ENCODE measurements at places on chromosomes 7 and 10.

DNA sequence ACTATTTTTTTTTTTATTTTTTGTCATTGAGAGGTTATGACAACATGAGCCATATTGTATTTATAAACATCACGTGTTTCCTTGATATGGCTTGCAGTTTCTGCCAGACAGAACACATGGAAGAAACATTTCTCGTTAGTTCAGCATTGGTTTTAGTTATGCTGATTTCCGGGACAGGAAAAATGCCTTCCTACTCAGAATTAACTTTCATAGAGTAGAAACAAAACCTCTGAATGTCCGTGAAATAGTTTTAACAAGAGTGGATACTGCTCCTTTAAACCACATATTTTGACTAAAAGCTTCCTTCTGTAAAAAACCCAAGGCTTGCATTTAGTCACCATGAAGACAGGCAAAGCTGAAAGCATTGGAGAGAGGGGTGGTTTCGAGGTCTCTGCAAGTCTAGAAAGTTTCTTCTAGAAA, 240.4 kb downstream of the KIAA1217 start:
- no peak for DNase-seq

- DNase-seq, result peak; percentile 91
Observed at GRCh38 chr10:102117391-102118159, 2.6 kb downstream of the LDB1 start.

DNA sequence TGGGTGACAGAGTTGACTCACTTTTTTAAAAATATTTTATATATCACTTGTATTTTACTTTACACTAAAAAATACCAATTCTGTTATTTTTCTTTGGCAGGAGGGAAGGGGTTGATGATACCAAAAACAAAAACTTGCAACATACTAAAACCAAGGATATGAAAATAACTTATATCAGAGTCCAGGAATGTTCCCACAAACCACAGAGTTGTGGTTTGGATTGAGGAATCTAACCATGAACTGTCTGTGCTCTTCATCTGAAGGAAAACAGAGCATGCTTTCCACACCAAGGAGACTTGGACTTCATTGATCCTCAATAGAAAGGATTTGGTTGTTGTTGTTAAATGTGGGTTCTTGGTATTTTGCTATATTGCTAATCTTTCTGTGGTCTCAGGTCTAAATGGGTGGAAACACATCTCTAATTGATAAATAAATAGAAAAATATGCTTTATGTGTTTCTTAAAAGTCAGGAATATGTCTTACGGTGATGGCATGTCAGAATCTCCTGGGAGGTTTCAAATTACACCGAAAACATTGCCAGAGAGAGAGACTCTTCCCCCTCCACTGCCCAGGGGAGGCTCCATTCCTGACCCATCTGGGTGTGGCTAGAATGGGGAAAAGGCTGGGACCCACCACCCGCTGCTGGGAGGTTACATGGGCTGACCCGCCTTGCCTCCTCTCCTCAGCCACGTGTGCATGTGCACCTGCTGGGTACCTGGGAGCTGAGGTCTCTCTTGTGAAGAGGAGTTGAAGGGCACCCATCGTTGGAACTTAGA, 46.9 kb upstream of the STK17A start:
- no peak for DNase-seq

GRCh38 chr7:65219623-65220022, 154.0 kb upstream of the ZNF92 start:
- no peak for DNase-seq

DNA sequence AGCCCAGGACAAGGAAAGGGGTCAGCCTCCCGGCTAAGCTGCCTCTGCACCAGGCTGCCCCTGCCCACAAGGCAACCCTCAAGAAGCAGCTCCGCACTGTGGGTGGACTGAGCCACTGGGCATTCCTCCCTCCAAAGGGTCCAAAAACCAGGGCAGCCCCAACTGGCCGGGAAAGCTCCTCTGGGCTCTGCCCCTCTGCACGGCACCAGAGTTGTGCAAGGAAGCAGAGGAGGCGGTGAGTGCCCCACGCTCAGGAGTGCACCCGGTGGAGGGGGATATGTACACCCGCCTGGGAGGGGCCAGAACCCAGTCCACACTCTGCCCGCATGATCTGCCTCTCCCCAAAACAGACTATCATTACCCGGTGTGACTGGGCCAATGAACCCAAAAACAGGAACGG, 43.8 kb downstream of the PTPRN2 start:
- peak; percentile 39 for DNase-seq

- DNase-seq, result no peak
Observed at GRCh38 chr7:20442951-20443350, 112.3 kb downstream of the ITGB8 start.

Measured in NB4 (cell line).